ENCODE measurements at places on chromosomes 1 and 21.

DNA sequence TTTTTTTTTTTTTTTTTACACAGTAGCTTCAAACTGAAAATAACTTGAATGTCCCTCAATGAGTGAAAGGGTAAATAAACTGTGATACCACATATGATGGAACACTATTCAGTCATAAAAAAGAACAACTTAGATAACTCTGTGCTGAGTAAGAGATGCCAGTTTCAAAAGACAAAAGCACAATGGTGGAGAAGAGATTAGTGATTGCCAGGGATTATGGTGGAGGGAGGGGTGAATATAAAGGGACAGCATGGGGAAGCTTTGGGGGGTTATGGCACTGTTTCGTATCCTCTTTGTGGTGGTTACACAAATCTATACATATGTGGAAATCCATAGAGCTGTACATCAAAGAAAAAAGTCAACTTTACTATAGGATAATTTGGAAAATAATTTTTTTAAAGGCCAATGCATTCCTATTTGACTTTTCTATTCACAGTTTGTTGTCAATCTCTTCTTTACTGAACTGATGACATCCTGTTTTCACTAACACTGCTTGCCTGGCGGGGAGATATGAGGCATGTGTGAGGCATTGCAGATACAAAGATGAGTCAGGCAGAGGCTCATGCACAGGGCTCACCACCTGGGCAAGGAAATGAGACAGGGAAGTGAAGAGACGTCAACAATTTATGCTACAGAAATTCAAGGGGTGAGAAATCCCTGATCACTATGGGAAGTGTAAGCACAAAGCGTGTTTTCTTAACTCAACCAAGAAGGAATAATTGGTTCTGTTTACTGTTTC is 302.7 kb downstream of the DUSP10 start:
- peak; percentile 60 for DNase-seq

DNA sequence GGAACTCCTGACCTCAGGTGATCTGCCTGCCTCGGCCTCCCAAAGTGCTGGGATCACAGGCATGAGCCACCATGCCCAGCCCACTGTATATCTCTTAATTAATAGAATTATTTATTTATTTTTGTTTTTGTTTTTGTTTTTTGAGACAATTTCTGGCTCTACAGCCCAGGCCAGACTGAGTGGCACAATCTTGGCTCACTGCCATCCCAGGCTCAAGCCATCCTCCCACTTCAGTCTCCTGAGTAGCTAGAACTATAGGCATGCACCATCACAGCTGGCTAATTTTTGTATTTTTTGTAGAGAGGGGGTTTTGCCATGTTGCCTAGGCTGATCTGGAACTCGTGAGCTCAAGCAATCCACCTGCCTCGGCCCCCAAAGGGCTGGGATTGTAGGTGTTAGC is 15.7 kb upstream of the WDTC1 start:
- no peak for DNase-seq

DNA sequence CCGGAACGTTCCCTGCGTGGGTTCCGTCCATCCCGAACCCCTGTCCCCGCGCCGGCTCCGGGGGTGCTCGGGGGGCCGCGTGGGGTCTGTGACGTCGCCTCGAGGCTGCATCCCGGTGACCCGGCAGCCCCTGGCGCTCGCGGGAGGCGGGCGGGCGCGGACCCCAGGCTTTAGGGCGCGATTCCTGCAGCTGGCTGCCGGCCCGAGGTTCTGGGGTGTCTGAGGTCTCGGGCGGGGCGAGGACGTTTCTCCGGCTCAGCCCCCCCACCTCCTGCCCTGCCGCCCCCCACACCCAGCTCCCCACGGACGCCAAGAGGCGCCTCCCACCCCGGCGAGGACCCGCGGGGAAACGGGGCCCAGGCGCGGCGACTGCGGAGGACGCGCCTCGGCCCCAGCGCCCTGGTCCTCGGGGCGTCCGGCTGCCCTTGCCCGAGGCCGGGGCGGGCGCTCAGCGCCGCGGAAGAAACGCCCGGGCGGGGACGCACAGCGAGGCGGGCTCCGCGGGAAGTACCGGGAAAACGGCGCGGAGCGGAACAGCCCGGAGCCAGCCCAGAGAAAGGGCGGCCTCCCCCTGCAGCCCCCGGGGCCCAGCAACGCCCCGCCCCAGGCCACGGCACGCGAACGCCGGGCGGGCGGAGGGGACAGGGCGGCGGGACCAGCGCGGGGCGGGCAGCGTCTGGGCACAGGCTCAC is 1.3 kb upstream of the PCBP3 start:
- no peak for DNase-seq

DNA sequence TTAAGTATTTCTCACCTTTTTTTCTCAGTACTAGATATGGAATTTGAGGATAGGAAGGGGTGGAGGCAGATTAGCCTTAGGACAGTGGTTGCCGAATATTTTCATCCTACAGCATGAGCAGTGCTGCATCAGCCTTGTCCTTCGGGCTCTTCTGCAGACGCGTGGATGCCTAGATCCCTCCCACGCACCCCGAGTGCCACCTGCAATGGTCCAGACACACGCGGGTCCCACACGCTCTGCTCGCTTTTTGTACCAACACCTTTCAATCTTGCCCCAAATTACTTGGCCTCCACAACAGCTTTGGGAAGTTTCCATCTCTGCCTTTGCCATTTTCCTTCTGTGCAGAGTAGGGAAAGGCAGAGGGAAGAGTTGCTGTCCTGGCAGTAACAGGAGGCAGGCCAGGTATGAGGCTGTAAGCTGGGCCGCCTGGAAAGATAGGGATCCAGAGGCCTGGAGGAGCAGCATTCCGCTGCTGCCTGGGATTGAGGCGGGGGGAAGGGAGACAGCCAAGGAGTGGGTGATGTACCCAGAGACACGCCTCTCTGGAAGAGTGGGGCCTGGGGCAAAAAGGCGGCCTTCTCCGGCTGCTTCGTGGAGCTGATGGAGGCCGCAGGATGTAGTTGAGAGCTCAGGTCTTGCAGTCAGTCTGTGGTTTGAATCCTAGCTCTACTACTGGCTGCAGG is 467.7 kb downstream of the KIF26B start:
- DNase-seq = no peak

DNA sequence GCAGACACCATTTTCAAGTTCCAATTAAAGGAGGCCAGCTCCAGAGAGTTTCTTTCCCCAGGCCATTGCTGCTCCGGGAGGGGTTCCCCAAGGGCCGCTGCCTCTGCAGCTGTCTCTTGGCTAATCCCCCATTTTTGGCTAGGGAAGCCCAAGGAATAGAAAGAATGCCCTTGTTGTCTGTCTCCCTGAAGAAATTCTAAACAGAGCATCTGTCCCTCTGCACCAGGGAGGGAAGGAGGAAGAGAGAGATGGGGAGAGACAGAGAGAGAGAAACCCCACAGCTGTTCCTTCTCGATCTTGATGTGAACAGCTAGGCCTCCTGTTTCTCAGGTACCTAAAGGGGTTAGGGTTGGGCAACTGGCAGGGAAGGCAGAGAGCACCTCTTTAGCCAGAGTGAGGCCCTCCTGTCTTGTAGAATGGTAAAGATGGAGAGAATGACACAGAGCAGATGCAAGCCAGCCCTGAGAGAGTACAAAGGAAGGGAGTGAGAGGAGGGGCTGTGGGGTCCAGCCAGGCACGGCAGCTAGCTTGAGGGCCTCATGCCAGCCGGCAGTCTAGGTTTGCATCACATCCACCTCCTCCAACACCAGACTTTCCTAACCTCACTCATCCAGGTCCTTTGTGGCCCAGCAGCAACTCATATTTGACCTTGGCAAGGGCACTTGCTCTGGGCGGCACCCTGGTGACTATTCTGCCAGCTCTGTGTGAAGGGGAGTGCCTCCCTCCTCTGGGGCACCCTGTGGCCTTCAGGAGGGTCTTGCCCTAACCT is 13.1 kb downstream of the OPTC start:
- no peak for DNase-seq

DNA sequence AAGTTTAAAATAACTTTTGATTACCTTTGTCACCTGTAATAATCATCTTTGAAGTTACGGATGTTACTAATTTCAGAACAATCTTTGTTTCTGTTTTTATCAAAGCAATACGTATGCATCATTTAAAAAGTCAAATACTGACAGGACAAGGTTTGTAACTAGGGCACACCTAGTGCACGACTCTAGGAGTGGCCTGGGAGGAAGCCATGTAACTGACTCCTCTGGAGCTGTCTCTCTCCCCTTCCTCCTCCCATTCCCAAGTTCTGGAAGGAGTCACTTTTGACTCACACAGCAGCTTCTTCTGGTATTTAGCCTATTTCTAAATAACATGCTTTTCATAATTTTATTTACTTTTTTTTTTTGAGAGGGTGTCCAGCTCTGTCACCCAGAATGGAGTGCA is 11.8 kb upstream of the RAP1GAP start:
- no peak for DNase-seq

- DNase-seq = no peak
Observed at GRCh38 chr21:28334407-28334806, 658.3 kb downstream of the LTN1 start.

DNA sequence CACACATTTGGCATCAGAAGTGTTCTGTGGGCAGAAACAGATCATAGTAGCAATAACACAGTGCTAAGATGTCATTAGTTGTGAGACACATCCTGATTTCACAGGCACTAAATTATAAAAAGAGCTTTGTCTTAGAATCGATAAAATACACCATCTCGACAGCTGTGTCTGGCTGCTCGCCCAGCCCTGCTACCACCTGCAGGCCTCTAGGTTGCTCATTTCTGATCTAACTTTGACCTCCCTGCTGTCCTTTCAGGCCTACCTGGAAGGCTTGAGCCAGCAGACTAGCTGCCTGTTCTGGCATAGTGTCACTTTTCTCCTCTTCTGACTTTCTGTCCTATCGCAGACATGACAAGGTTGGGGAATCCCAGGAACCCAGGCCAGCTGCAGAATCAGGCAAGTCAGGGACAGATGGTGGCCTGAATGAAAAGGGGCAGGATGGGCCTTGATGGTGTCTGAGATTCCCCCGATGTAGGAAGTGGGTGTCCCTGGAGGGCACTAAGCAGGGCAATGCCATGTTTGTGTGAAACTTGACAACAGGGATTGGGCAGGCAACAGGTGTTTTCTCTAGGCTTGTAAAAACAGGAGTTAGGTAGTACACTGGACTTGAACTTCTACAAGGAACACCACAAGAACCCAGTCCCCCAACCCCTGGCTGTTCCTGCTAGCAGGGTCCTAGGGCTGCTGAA is 66.6 kb upstream of the RHOU start:
- no peak for DNase-seq

GRCh38 chr21:16102113-16102512 is 372.3 kb downstream of the USP25 start:
- DNase-seq = no peak

All from stimulated activated naive CD8-positive, alpha-beta T cell treated with anti-CD3 and anti-CD28 coated beads, Interleukin-15, Interleukin-2, amounts not matched to agents 100 U/mL and 50 U/mL, for 24 hours (primary cell).